Lower leg skin (tissue), 4 donors: ENCODE measurements at places on chromosomes 1 and 21.
A peak's percentile ranks its signal among the peaks of the same experiment; 100 is the strongest.

- DNase-seq = no peak
Measured at GRCh38 chr1:42736152-42736551, 3.9 kb downstream of the CLDN19 start.

DNA sequence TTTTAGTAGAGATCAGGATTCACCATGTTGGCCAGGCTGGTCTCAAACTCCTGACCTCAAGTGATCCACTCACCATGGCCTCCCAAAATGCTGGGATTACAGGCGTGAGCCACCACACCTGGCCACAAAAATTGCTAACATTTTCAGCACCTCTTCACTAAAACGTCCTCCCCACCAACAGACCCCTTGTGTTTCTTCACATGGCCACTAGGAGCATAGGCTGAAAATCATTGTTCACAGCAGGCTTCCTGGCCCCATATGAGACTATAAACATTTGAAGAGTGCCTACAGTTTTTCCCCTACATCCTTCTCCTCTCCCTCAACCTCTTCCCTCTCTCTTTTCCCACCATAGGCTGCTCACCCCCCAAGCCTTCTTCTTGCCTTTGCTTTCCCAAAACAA lies 28.0 kb upstream of the SFPQ start:
- no peak for DNase-seq

DNA sequence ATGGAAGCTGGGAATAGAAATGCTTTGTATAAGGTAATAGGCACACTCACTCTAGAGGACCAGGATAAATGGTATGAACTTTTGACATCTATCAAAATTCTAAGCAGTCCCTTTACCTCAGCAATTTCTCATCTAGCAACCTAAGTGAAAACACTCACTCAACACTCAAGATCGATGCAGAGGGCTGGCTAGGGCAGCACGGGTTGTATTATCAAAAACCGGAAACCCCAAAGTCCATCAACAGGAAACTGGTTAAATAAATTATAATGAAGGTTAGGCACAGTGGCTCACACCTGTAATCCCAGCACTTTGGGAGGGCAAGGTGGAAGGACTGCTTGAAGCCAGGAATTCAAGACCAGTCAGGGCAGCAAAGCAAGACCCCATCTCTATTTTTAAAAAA lies 9.4 kb downstream of the USP48 start:
- peak; percentile 77 for DNase-seq

DNA sequence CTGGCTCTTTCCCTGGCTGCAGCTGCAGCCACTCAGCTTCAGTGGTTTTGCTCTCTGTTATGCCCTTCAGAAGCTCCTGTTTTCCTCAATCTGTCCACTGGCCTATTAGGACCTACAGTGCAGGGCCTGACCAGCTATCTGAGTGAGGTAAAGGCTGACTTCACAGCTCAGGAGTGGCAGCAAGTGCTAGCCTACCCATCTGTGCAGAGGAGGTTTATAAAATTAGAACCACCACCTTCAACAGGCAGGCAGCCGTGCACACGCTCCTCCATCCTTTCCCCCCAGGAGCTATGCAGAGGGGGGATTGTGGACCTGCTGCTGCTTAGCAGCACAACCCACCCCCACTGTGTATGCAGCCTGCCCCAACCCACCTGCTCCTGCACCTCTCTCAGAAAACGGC lies 8.3 kb downstream of the ADAR start:
- peak; percentile 43 for DNase-seq

- peak; percentile 11 for DNase-seq
Measured at GRCh38 chr1:55369474-55369873, 154.3 kb upstream of the USP24 start.

DNA sequence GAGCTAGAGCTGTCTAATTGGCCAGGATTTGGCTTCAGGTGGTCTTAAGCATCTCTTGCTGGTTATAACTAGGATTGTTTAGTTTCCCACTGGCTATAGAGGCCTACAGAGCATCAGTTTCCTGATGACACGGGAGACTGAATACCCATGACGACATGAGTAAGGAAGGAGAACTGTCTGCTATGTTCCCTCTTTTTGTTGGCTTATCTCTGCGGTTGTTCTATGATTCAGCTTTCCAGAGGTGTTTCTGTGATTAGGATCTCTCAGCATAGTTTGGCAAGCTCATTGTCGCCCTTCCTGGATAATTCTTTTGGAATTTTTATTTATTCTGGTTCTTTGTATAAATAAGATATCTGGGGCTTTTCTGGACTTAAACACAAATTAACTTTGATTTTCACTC lies 163.4 kb downstream of the OLFM3 start:
- DNase-seq = no peak

DNA sequence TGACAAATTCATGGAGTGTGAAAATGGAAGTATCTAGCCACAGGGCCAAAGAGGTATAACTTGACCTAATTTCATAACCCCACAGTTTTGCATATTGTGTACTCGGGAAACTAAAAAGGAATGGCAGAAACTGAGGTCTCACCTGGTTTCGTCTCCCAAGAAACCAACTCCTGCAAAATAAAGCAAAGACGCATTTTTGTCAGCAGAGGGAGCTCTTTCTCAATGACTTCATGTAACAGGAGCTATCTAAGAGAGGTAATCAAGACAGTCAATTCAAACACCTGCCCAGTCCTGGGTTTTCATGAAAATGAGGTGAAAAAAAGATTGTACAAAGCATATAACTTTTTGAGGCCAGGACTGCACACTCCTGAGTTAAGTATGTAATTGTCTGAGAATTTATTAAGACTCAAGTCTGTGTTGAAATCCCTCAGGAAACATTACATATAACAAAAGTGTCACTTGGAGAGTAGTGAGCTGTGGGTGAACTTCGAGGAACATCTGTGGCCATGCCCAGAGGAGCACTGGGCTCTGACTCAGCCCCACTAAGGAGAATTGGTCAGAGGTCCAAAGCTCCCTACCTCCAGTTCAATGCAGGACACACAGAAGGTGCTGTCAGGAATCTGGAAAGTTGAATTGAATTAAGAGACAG lies 17.6 kb downstream of the FCRL4 start:
- DNase-seq = no peak

DNA sequence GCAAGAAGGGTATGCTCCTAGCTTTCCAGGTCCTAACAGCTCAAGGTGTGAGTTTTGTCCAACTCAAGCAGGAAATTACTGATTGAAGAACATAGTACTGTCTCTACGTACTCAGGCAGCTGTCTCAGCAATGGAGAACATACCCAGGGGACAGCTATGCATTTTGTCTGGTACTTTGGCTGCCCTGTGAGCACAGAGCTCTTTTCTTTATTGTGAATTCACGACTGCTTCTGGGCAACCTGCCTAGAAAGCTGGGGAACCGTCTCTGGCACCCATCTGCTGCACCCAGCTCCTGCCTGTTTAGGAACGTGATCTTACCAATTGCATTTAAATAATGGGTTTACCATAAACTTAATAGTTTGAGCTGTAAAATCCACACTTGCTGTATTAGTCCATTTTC lies 258.1 kb downstream of the HHAT start:
- DNase-seq = no peak

- DNase-seq = no peak
Measured at GRCh38 chr1:104648269-104648691, 898.6 kb downstream of the AMY1C start.

DNA sequence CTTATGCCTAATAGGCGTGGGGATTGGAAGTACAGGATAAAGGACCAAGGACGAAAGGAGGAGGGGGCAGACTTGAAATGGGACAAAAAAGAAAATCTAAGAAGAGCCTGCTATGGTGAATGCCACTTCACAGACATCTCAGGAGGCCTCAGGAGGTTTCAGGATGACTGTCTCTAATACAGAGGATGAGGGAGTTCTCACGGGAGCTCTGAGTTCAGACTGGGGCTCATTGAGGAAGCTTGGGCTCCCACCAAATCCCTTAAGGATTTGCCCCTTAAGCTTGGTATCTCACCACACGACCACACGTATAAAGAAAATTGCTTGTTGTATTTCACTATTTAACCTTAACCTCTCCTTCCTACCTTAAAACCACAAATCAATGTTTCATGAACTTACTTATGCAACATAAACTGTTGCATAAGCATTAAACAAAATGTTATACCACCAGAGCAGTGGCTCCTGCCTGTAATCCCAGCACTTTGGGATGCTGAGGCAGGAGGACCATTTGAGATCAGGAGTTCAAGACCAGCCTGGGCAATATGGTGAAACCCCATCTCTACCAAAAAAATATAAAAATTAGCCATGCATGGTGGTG lies 12.4 kb downstream of the SLC30A1 start:
- no peak for DNase-seq

GRCh38 chr1:67811781-67812180 lies 21.5 kb downstream of the GNG12 start:
- DNase-seq = no peak

DNA sequence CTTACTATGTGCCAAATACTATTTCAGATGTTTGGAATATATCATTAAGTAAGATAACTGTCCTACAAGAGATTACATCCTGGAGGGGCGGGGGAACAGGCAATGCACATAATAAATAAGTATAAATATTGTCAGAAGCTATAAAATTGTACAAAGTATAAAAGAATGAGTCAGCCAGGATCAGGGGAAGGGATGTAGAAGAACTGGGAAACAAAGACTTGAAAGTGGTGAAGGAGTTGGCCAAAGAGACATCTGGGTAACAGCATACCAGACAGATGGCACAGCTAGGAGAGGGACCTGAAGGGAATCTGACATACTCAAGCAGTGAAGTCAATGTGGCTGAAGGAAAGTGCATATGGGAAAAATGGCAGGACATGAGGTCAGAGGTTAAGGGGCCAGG lies 53.9 kb downstream of the CYYR1 start:
- DNase-seq = no peak

- DNase-seq = no peak
Measured at GRCh38 chr1:59901770-59902388, 24.7 kb downstream of the CYP2J2 start.

DNA sequence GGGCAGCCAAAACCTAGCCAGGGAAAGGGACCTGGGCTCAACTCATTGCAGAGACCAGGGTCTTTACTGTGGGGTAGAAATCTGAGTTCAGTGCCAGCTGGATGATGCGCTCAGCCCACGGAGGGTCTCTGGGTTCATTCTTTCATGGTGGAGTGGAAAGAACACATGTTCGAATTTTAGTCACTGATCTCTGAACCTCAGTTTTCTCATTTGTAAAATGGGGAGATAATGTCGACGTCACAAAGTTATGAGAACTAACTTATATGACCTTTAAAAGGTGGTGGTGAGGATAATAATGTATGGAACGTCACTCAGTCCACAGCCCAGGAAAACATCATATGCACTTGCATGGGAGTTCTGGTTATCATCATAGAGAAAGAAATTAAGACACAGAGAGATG lies 1.2 kb upstream of the TAL1 start:
- no peak for DNase-seq

DNA sequence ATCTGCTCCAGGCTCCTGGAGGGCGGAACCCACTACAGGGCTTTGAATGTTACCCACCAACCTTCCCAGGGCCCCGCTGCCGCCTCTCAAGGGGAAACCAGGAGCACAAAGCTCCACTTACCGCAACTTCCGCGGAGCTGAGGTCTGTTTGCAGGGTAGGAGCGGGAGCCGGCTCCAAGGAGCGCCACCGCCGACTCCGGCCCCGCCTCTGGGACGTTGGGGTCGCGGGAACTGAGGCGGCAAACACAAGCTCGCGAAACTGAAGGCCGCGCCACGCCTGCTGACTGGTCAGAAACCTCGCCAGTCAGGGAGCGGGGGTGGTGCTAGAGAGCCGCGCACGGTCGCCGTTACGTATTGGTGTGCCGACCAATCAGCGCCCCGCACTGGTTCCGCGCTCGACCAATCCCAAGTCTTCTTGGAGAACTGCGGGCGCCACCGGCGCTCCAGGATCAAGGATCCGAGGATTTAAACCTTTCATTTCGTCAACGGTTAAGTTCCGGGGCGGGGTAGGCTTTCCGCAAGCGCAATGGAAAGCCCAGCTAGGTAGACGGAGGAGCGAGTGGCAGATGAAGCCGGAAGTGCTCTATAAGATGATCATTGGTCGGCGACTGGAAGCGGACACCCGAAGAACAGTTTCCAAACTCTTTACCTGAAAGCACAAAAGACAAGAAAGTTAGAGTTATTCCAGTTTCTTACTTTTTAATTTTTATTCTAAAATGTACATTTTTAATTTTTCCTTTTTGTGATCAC lies at the start of gene STIL:
STIL (minus strand) TSS at position 233 of the 750 bp plus-strand sequence. CDS start 3,828 bp downstream, outside the sequence.
- peak; percentile 100 for DNase-seq

GRCh38 chr1:159474926-159475325 lies 35.4 kb downstream of the OR10J1 start:
- DNase-seq = no peak

GRCh38 chr1:55318116-55318817 lies 103.1 kb upstream of the USP24 start:
- no peak for DNase-seq

- no peak for DNase-seq
Measured at GRCh38 chr1:208551633-208552320, 307.6 kb upstream of the PLXNA2 start.

- no peak for DNase-seq
Measured at GRCh38 chr21:25960402-25960801, 210.2 kb downstream of the APP start.

DNA sequence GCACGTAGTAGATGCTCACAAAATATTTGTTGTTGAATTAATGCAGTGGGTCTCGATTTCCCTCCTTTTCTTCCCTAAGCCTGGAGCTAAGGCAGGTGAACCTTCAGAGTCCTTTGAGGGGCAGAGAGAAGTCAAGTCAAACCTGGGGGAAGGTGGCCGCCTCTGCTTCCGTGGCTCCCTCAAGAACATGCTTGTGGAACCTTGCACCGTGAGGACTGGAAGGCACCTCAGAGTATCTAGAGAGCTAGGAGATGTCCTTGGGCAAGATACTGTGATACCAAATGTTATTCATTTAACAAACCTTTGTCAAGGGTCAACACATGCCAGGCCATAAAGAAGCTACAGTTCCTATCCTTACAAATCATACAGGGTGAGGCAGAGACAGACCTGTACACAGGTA lies 38.3 kb downstream of the GPA33 start:
- no peak for DNase-seq

GRCh38 chr21:37204580-37204979 lies 62.6 kb downstream of the VPS26C start:
- no peak for DNase-seq

DNA sequence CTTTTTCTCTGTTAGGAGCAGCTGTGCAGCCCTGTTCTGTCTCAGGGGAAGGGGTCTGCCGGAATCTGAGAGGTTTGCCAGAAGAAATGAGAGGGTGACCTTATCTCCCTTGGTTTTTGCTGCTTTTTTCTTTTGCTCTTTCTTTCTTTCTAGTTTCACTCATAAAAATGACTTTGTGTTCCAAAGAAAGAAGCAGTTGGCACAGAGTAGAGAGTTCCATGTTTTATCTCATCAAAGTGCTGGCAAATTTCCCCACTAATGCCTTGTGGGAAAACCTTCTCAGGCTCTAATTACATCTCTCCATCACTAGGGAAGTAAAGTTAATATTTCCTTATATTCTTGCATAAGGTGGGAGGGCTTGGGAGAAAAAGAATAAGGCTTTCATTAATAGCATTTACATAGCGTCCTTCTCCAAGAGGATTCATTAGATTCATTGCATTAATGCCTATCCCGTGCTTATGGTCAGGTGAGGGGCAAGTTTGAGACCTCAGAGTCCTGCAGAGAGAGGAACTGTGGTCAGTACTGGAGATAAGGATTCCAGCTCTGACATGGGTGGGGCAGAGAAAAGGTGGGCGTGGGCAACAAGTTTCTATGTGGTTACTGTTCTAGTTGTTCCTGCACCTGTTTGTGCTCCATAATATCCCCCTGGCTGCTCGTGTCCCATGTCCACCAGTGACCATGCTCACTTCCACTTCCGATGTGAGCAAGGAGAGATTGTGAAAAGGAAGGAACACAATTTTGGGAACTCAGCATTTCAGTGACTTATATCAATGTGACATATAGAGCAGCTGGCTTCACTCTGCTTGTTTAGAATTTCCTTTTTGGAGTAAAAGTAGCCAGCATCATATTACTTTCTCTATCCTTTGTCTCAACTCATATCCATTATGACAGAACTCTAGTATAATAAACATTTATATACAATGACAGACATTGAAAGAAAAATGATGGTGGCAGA lies 79.5 kb downstream of the DISC1 start:
- no peak for DNase-seq
